Activated T-cell treated with anti-CD3 and anti-CD28 coated beads, Interleukin-2, amount 50 U/mL, for 1 hour (primary cell): ENCODE measurements at places on chromosomes 11 and 22.
A peak's percentile ranks its signal among the peaks of the same experiment; 100 is the strongest.

- DNase-seq, result peak; percentile 54
Measured at GRCh38 chr11:66068923-66069714, 953 bp upstream of the PACS1 start.

DNA sequence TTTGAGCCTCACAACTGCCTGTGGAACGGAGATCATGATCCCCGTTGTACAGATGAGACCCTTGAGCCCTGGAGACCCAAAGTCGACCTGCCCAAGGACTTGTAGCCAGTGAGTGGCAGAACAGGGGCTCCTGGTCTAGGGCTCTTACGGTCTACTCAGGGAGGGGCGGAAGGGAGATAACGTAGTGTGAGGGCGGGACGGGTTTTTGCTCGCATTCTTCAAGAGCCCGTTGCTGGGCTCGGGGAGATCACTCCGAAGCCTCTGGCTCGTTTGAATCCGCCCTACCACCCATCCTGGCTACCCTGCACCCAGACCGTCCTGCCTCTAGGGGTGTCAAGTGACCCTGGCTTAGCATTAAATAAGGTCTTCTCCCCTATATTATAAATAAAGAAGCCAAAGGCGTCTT lies 639 bp downstream of the CRY2 start:
- no peak for DNase-seq

DNA sequence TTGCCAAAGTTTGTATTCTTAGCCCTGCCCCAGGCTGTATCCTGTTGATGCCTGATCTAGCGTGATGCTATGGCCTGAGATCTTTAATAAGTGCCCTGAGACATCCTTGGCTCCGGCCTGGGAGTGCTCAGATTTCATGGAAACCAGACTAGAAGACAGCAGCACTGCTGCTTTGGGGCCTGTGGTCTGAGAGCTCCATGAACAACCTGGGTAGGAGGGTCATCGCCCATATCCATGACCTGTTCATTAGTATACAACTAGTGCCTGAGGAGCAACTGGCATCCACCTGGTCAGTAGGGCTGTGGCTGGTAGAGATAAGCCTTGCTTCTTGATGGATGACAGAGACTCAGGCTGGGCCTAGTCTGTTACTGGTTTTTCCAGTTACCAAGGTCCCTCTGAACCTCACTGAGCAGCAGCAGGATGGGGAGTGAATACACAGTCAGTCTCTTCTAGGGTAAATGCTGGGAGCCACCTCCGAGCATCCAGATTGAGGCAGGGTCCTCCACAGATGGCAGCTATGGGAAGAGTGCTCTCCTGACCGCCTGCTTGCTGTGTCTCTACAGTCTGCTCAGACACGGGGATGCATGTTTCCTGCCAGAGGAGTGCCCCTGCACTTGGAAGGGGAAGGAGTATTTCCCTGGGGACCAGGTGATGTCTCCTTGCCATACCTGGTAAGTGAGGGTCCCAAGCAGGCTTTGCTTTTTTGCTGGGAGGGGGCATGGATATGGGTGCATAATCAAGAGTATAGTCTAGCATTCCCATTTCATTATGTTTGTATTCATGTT lies 39.0 kb downstream of the OTOG start:
- DNase-seq, result no peak

DNA sequence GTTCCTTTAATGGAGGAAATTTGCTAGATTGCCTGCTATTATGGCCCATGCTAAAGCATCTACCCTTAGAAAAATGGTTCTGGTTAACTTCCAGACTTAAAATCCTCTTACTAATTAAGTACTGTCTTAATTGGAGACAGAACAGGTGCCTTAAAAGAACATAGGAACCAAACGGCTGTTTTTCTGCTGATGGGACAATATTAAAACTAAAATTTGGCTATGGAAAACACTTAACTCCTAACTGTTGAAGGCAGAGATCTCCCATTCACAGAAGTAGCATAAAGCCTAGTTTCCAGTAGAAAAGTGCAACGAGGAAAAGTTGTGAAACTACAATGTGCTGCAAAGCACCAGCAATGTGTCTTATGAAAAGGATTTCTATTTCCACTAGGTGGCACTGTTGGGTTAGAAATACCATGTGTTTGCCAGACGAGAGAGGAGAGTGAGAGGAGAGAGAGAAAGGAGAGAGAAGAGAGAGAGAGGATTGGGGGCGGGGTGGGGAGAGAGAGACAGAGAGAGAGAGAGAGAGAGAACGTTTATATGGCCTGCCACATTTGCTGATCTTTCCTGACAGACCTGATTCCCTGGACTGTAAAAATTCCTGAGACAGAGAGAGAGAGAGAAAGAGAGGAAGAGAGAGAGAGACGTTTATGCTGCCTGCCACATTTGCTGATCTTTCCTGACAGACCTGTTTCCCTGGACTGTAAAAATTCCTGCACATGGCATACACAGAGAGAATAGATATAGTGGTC lies 51.5 kb downstream of the FAM181B start:
- no peak for DNase-seq

DNA sequence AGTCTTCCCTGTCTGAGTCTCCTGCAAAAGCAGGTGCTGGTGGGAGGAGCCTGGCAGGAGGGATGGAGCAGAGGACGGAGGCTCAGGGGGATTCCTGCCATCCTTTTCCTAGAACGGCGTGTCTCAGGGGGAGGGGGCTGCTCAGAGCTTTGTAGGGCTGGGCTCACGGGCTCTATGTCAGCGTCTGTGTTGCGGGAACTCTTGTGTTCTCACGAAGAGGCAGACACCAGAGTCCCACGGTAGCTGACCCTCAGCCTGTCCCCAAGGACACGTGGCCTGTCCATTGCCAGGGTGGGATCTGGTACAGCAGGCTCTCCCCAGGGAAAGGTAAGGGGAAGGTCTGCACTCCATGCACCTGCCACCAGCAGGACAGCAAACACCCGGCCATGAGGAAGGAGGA lies 1505.2 kb downstream of the TBC1D22A start:
- no peak for DNase-seq

- peak; percentile 28 for DNase-seq
Measured at GRCh38 chr11:75240311-75241035, at the start of gene TPBGL. Gene TPBGL, plus strand, starts transcription at chr11:75240774. Its CDS starts 276 bp downstream, at chr11:75241050.

- DNase-seq, result no peak
Measured at GRCh38 chr11:57214494-57214893, 22.6 kb downstream of the APLNR start.

GRCh38 chr11:44221992-44222391 lies 87.9 kb downstream of the ALX4 start:
- DNase-seq, result no peak

- DNase-seq, result no peak
Measured at GRCh38 chr11:16982809-16983208, 31.4 kb downstream of the PLEKHA7 start.

GRCh38 chr11:93028960-93029522 lies 59.6 kb downstream of the MTNR1B start:
- DNase-seq, result no peak

DNA sequence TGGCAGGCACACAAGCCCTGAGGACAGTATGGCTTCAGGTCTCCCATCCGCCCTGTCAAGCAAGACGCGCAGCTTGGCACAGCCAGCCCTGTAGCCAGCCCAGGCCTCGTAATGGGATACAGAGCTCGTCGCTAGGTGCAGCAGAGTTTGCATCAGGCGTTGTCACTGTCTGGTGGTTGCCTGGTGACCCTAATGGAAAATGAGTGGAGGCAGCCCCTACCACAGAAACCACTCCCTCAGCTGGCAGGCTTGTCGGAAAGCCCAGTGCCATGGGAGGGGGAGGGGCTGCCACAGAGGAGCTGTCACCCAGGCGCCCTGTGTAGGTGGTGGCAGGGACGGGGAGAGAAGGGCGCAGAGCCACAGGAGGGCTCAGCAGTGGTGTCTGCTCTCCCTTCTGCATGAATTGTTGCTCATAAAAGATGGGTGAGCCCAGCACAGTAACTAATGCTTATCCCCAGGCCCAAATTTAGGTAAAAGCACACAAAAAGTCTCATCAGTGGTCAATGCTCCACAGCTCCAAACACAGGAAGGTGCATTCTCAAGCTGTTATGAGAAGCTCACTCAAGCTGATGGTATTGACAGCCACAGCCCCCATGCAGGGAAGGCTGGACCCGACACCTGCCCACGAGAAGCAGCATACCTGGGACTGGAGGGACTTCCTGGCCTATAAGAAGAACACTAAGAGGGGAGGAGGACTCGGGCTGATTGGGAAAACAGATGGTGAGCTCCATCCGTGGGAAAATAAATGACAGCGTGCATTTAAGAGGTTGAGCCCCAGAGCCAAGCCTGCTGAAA lies 164.6 kb downstream of the ETS1 start:
- peak; percentile 87 for DNase-seq

- no peak for DNase-seq
Measured at GRCh38 chr11:119144825-119145486, 3.9 kb upstream of the ABCG4 start.

DNA sequence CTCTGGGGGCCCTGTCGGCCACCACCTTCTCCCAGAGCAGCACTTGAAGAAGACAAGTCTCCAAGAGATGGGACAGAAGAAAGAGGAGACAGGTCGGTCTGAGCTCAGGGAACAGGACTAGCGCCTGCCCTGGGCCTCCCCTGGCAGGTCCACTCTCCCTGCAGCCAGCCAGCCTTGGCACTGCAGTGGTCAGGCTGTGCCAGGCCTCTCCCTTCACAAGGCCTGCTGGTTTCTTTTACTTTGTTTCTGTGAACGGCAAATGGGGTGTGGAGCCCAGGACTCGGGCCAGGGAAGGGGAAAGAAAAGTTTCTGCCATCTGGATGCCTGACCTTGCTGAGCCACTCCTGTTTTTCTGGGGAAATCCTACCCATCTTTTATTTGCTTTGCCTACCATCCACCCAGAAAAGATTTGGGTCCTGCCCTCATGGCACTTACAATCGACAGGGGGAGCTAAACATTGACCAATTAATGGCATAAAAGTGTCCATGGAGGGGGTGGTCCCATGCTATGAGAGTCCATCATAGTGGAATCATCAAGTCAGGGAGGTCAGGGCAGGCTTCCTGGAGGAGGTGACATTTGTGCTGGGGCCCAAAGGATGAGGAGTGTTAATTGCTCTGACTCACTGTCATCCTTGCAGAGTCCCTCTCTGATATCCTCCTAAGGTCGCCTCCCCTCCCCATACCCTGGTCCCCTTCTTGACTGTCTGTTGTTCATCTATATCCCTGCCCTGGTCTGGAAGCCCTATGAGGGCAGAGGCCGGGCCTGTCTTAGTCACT lies 65.2 kb downstream of the NFAM1 start:
- DNase-seq, result no peak

GRCh38 chr11:17725174-17725573 lies 5.8 kb downstream of the MYOD1 start:
- DNase-seq, result no peak

GRCh38 chr11:112106070-112106469 lies 19.4 kb downstream of the SDHD start:
- no peak for DNase-seq

GRCh38 chr11:116948391-116948790 lies 111.0 kb upstream of the APOA1 start:
- DNase-seq, result no peak

DNA sequence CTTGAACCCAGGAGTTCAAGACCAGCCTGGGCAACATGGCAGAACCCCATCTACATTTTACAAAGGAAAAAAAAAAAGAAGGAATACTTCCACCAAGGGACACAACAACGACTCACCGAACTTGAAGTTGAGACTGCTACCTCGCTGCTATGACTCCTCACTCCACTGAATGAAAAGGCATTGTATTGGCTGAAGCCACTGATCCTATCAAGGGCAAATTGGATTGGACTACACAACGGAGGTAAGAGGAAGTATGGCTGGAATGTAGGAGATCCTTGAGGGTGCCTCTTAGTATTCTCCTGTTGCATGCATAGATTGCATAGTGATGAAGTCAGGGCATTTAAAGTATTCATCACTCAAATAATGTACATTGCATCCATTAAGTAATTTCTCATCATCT lies 97.9 kb downstream of the CWF19L2 start:
- DNase-seq, result no peak

DNA sequence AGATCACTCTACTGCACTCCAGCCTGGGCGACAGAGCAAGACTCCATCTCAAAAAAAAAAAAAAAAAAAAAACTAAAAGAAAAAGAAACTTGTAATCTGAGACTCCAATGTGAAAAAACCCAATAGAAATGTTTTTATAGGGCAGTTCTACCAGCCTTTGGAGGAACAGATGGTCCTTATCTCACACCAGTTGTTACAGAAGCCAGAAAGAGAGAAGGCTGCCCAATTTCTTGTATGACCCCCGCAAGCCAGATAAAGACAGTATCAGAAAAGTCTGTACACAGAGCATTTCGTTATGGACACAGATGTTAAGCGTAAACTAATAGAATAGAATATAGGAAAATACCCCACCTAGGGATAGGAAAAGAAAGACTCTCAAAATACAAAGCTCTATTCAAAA lies 11.3 kb upstream of the TSGA10IP start:
- DNase-seq, result no peak

GRCh38 chr11:107864591-107864990 lies 6.0 kb upstream of the SLC35F2 start:
- DNase-seq, result no peak

DNA sequence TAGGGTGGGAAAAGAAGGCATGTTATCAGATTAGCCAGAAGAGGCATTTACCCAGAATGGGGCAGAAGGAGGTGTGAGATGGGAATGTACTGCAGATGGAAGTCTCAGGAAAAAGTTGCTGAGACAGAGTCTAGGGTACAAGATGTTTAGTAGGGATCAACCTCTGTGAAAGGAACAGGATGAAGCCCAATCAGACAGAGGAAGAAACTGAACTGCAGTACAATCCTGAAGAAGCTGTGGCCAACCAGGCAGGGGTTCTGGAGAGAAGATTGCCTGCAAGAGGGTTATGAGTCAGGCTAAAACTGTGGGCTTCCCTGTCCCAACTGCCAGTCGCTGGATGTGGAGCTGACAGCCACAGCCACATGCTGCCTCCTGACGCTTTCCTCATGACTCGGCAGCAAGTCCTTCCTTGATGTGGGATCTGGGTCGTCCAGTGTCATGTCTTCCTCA lies 64.0 kb downstream of the CWC15 start:
- DNase-seq, result no peak

GRCh38 chr11:130029137-130029536 lies 26.5 kb upstream of the PRDM10 start:
- DNase-seq, result no peak

GRCh38 chr22:21734540-21735199 lies 924 bp downstream of the YPEL1 start:
- DNase-seq, result no peak

GRCh38 chr11:79052544-79052943 lies 388.3 kb downstream of the TENM4 start:
- DNase-seq, result no peak

DNA sequence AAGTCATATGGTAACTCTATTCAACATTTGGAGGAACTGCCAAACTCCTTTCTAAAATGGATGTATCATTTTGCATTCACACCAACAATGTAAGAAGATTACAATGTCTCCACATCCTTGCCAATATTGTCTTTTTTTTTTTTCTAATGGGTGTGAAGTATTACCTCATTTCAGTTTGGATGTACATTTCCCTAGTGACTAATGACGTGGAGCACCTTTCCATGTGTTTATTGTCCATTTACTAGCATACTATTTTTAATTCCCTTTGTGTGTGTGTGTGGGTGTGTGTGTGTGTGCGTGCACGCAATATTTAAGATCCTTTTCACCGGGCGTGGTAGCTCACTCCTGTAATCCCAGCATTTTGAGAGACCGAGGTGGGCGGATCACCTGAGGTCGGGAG lies 62.7 kb downstream of the APOL3 start:
- DNase-seq, result no peak
